Esophagus squamous epithelium (tissue), 5 donors: ENCODE measurements at places on chromosomes 3 and 15. TPM values are rescaled to one million over a fixed set of nuclear protein-coding genes. Genes with fewer than 3 reads are reported as not detected.

Gene GOLGA6D
- total RNA-seq = not detected

DNA sequence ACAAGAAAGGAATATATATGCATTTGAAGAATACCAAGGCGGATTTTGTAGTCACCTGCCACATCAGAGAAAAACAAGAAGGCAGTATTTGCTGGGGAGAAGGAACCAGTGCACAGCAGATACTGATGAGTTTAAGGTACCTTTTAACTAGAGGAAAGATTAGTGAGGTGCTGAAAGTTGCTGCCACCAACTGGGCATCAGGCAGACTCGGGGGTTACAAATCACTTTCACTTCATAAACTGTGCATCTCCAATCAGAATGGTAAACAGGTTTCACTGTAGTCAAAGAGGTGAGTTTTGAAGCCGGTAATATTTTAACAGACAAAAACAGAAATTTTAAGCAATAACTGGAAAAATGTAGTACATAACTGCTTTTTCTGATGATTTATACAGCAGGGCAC lies 4.1 kb downstream of the FBN1 start:
- no peak for DNase-seq

GRCh38 chr3:101248736-101249135 lies 71.6 kb downstream of the IMPG2 start:
- no peak for DNase-seq

- no peak for DNase-seq
Observed at GRCh38 chr15:79195802-79196201, 86.7 kb upstream of the ANKRD34C start.

GRCh38 chr3:62049033-62049432 lies 324.3 kb downstream of the FEZF2 start:
- DNase-seq = no peak

DNA sequence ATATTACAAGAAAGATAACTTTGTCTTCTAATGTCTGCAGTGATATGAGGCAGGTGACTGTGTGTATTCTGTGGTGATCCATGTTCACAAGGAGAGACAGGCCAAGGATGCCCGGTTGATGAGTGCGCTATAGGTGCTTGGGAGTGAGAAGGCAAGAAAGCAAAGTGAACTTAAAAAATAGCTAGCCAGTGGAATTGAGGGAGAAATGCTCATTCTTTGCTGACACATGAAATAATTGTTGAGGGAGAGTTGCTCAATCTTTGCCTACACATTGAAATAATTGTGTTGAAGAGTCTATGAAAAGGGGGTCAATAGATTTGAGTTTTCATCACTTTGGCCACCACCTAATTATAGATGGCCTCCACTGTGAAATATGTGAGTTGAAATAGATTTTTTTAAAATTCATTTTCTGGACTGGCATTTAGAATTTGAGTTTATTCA lies 156.3 kb downstream of the LPP start:
- DNase-seq = no peak

GRCh38 chr3:27796365-27796875 lies 74.3 kb upstream of the EOMES start:
- no peak for DNase-seq
